ENCODE measurements at places on chromosomes 16 and 17.

DNA sequence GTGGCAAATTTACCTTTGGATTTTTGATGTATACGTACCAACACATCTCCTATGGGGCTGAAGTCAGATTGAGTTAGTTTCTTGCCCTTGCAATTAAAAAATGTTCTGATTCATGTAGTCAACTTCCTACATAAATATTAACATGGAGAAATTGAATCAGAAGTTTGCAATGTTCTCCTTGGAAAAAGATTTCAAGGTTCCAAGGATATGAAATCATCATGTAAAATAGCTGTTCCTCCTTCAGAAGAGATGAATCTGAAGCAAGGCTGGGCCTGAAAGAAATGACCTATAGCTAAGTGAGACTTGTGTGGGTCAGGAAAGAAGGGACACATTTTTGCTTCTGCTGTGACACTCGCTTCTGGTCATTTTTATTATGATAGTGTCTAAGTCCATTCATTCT is 131.7 kb downstream of the RGS9 start:
- no peak for DNase-seq

DNA sequence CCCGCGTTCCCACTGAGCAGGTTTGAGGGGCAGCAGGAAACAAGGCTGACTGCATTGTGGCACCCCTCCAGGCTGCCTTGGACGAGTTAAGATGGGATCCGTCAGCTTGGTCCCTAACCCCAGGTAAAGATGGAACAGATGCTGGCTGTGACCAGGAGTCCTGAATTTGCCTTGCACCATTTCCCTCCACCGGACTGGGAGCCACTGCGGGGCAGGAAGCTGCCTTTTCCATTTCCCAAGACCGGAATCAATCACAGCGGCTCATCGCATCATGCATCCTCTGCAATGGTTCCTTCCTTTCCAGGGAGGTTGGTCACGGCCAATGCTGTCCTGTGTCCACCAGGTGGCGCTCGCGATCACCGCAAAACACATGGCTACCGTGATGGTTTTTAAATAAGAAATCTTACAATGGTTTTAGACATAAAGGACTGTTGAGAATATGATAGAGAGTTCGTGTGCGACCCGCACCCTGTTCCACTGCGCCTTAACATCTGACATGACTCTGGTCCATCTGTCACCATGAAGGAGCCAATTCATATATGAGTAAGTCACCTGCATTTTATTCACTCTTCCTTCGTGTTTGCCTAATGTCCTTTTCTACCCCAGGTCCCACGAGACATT is 6.8 kb upstream of the MEAK7 start:
- DNase-seq: no peak

DNA sequence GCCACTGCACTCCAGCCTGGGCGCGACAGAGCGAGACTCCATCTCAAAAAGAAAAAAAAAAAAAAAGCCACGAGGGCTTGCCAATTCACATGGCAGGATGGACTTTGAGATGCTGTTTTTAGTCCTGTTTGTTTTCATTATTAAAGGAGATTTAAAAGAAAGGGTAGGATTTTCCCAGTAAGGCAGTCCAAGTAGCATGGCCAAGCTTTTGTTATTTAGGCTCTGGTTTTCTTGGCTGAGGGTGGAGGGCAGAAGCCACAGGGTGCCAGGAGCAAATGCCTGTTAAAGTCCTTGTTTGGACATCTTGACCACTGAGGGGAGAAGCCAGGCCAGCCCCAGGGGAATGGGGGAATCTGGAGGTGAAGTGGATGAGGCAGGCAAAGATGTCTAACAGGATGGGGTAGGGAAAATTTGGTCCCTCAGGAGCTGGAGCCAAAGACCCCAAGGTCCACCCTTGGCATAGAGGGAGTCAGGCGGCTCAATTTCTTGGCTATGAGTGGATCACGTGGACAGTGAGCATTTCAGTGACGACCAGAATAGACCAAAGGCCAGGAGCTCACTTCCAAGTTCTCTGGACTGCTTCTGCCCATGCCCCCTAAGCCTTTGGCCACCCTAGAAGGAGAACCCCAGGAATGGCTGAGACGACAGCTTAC is 20.8 kb upstream of the PLLP start:
- DNase-seq: no peak

- DNase-seq: no peak
These were observed 22.7 kb upstream of the GOT2 start for GRCh38 chr16:58756650-58757332.

GRCh38 chr16:23453338-23454052 is 506 bp upstream of the COG7 start:
- no peak for DNase-seq

DNA sequence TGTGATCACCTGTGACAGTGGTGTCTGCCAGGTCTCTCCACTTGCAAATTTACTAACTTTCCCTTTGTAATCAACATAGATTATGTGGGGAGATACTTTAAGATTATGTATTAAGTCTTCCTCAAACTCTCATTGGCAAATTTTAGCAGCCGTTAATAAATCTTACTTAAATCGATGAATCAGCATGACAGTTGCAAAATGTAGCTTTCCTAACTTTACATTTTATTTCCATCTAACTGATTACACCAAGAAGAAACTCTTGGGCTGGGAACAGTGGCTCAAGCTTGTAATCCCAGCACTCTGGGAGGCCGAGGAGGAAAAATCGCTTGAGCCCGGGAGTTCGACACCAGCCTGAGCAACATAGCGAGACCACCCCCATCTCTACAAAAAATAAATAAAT is 23.3 kb upstream of the CPNE2 start:
- DNase-seq: no peak

DNA sequence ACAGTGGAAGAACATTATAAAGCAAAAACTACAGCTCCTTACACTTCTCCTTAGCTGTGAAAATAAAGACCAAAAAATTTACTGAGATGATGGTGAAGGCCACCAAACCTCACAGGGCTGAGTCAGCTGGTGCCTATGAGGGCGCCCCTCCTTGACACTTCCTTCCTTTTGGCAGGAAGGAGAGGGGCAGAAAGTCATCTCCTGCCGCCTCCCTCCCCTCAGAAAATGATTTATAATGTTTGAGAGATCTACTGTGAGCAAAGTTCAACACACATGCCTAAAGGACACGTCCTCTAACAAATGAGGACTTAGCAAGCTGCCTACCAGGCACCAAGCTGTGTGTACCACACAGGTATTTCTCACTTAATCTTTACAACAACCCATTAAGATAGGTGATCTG is 245.7 kb downstream of the PRKCA start:
- no peak for DNase-seq

DNA sequence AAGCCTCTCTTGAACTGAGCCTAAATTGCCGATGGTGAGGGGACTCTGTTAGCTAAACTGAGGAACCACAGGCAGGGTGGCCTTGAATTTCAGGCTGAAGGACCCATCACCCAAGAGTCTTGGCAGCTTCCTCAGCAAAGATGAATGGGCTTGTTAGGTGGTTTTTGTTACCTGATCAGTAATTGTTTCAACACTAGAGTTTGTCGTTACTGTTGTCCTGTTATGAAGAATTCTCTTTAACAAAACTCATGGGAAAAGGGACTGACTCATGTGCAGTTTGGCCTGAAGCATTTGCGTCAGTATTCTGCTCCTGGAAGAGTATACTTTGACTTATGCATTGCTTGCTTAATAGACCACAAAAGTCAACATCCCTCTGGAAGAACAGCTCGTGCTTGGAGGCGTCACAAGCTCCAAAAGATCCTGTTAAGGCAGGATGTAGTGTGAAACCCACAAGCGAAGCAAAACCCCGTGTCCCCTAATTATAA is 206.0 kb downstream of the IRX3 start:
- DNase-seq: peak; percentile 98

GRCh38 chr17:50261051-50261915 is 13.0 kb upstream of the TMEM92 start:
- no peak for DNase-seq

- no peak for DNase-seq
These were observed 74.5 kb upstream of the HSBP1 start for GRCh38 chr16:83733301-83733700.

DNA sequence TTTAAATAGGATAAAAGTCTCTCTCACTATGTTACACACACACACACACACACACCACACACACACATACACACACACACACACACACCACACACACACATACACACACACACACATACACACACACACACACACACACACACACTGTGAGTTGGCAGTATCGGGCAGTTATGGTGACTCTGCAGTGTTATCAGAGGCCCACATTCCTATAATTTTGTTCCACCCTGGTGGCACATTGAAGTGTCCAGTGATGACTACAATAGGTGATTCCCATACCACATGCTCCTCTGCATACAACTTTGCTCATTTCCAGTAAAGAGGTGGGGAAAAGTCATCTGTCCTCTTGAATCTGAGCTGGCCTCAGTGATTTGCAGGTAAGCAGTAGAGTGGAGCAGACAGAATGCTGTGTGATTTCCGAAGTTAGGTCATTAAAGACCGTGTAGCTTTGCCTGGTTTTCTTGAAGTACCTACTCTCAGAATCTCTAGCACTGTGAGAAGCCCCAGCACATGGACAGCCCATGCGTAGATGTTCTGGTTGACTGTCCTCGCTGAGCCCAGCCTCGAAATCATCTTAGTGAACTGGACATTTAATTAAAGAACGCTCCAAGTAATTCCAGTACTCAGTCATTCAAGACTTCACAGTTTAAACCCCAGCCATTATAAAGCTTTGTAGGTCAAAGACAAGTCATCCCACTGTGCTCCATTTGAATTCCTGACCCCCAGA is 836.6 kb upstream of the SOX9 start:
- DNase-seq: no peak

DNA sequence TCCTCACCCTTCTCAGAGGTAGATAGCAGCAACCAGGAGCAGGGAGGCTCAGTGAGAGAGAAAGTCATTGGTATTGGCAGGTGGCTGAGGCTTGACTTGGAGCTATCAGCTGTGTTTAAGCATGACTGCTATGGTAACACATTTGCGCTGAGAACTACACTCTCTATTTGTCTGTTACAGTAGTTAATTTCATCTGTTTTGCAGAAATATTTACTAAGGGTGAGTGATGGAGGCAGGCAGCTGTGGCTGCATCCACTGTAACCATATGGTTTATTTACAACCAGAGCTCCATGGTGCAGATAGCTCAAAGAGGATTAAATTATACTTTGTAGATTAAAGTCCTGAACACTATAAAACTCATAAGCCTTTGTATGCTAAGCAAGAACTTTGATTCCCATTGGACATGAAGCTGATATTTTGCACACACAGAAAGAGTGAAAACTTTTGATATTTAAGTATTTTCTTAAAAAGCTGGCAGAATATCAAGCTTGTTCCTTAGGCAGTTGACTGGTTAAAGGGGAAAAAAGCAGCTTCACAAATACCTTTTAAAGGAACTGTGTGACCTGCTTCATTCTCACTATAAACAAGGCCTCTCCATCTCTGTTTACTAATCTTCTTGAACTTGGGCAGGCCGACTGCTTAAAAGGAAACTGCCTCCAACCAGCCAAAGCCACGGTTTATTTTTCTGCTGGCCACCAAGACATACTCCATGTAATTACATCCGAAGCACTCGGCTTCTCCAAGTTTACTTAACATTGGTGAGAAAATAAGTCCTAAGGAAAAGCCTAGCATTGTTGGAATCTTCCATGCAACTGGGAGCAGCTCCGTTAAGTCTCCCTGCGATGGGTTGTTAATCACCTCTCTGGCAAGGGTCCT is 299.8 kb upstream of the ZFHX3 start:
- no peak for DNase-seq

DNA sequence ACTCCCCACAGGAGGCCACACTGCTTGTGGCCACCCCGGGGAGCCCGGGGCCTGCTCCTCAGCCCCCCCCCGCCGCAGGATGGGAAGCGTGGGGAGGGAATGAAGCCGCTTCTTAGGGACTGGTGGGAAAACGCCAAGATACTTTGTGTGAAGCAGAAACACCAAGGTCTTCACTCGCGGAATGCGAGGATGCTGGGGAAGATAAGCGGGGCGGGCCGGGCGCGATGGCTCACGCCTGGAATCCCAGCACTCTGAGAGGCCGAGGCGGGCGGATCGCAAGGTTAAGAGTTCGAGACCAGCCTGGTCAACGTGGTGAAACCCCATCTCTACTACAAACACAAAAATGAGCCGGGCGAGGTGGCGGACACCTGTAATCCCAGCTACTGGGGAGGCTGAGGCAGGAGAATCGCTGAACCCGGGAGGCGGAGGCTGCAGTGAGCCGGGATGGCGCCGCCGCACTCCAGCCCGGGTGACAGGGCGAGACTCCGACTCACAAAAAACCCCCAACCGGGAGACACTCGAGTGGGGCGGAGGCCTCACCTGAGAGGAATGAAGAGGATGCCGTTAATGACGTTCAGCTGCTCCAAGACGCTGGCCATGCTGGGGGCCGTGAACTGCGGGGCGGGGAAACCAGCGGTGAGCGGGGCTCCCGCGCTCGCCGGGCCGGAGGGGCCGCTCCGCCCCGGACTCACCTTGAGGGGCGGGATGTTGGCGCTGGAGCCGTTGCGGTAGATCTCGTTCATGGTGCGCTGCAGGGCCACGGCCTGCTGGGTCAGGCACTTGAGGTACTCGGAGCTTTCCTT is 20.3 kb downstream of the CLUH start:
- no peak for DNase-seq

GRCh38 chr16:65771707-65772106 is 594.8 kb upstream of the CDH5 start:
- no peak for DNase-seq

- peak; percentile 76 for DNase-seq
These were observed 797 bp downstream of the PRCD start for GRCh38 chr17:76540381-76541300.

DNA sequence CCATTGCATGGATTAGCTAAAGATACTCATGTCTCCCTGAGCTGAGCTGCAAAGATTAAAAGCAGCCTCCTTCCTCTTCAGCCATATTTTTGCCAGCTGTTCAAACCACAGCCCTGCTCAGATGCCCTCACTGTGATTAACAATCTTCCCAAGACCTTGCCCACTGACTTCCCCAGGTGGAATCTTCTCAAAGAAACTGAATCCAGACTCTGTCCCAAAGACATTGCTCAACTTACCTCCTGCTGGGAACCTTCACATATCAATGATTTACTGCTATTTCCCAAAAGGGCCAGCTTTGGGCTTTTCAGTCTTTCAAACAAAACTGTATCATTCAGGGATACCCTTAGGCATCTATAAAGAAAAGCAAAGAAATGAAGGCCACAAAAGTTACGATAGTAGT is 9.2 kb downstream of the C17orf67 start:
- no peak for DNase-seq

GRCh38 chr17:50075446-50076032 is 19.6 kb upstream of the PDK2 start:
- no peak for DNase-seq

- no peak for DNase-seq
These were observed 37.2 kb upstream of the ENDOV start for GRCh38 chr17:80377798-80378197.

Measured in epithelial cell of prostate (primary cell).